ENCODE measurements at places on chromosomes 12 and 14. TPM values are rescaled to one million over a fixed set of nuclear protein-coding genes. Genes with fewer than 3 reads are reported as not detected.

PAWR gene
- total RNA-seq = 75.4 TPM

RILPL1 gene
- 1.5 TPM for total RNA-seq

TMEM52B gene
- total RNA-seq = not detected

NRXN3 gene
- 21.0 TPM for total RNA-seq

NOVA1 gene
- total RNA-seq = 11.1 TPM

All from ascending aorta (tissue), 2 donors.